HCEC 1CT (cell line): ENCODE measurements at places on chromosomes 2 and 18.

DNA sequence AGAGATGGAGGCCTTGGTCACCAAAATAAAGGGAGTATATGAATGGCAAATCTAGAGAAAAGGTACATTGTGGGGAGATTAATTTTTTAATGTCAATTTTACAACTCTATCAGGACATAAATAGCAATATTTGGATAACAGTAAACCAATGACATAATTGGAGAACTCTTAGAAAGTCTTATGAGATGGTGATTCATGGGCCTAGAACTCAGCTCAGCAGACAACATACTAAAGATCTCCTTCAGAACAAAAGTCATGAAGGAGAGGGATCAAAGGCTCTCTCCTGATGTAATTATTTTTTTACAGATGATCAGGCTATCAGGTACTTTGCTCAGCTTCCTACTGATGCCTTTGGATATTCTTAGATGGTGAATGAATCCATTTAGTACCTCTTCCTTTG, 90.0 kb downstream of the CRACDL start:
- DNase-seq, result no peak

GRCh38 chr2:159585622-159586021, 30.7 kb downstream of the BAZ2B start:
- no peak for DNase-seq

- DNase-seq, result peak; percentile 95
Measured at GRCh38 chr2:166239548-166239947, 111.7 kb upstream of the SCN1A start.

DNA sequence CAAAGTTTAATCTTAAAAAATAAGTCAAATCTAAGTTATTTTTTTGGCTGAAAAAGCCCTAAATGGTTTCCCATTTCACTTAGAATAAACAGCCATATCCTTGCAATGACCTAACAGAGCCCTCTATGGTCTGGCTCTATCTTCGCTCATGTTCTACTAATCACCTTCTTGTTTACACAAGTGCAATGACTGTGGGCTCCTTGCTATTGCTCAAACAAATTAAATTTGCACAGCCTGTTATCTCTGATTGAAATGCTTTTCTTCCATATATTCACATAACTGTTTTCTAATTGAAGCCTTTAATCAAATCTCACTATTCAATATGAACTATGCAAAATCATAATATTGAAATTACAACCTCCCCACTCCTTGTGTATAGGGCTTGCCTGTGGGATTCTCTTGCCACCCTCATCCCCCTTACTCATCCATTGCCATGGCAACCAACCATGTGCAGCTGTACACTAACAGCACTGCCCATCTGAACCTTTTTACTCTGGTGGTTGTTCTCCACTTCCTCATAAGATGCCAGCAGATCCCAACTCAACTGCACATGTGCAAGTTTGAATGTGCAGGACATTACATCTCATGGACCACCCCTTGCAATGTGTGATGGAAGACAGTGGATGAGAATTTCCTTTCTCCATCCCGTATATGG, 1083.2 kb downstream of the SOCS6 start:
- no peak for DNase-seq

DNA sequence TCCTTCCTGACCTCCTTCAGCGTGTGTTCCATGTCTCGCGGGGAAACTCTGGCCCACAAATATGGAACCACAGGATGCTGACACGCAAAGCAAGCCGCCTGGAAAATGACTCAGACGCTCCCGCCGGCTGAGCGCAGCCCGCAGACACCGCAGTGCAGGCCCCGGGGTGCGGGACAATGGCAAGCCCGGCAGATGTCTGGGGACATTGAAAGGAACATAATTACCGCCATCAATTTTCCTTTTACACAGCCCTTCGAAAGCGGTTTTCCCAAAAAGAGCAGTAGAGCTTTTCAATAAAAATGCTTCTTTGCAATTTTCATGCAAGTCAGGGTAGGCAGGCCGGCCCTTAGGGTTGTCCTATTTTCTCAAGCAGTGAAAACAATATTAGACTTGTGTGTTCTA, 159.2 kb upstream of the SH3BP4 start:
- no peak for DNase-seq
